Bronchial epithelial cell (primary cell): ENCODE measurements at places on chromosomes 5 and 9.

DNA sequence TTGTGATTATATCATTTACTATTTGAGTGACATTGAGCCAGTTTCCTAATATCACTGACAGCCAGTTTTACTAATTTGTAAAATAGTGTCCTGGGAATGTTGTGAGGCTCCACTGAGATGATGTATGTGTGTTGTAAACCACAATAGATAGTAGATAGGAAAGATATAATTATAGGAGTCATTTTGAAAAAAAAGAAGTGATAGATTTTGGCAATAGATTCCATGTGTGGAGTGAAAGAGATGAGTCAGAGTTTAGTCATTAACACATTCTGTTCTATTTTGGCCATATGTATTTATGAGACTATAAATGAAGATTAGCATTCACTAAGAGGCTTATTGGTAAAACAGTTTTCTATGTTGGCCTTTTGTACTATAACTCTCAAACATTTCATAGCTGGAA lies 388.2 kb downstream of the FAM170A start:
- DNase-seq: peak; percentile 63

- no peak for DNase-seq
Measured at GRCh38 chr5:74310997-74311930, 329.3 kb downstream of the ENC1 start.

GRCh38 chr5:109682383-109682782 lies 7.3 kb upstream of the MAN2A1 start:
- peak; percentile 39 for DNase-seq

DNA sequence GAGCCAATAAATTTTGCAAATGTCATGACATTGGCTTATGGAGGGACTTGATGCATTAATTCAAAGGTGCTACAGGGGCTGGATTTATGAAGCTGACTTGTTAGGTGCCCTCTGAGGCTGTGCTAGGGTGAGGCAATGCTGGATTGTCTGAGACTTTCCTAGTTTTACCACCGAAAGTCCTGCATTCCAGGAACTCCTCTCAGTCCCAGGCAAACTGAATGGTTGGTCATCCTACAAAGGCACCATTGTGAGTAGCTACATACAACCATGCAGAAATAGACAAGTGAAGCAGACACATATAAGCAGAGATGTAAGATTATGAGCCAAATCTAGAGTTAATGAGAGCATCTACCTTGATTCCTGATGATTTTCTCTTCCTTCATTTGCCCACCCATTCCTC lies 95.3 kb downstream of the LIX1 start:
- DNase-seq: no peak
